ENCODE measurements at places on chromosomes 4 and X.

DNA sequence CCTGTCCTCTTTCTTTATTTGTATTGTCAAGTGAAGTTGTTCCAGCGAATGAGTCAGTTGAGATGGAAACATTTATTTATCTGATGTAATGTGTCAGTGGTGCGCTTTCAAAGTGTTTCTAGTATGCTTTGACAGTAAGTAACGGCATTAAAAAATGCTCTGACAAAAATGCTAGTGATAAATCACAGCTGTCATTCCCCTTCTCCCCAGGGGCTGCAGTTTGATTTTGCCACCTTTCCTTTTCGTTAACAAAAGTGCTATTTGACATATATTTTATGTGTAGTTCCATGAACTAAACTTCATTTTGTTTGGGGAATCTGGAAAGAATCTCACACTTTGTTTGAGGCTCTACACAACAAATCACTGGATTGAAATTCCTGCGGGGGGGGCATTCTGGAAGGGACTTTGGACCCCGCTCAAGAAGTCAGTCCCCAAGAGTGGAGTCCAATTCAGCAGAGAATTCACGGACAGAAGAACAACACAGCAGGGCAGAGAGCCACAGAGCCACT is 7.6 kb upstream of the TBC1D19 start:
- no peak for DNase-seq

GRCh38 chr4:163148466-163149336 is 18.0 kb downstream of the NAF1 start:
- no peak for DNase-seq

DNA sequence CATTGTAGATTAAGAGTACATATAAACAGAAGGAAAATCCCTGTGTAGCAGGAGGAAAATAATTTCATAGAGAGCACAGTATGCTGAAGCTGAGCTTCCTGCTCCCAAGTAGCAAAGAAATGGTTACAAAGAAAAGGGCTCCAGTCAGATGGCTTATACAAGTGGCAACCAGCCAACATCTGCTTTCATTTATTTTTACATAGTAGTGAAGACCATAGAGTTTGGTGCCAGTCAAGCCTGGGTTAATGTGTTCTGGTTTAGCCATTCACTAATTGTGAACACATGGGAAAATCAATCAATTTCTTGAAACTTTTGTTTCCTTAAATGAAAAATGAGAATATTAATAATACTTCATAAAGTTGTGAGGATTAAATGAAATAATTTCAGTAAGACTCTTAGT is 111.3 kb upstream of the ELOVL6 start:
- no peak for DNase-seq

- no peak for DNase-seq
These were observed at the start of gene CAPN6 for GRCh38 chrX:111270339-111270738. Gene CAPN6, minus strand, starts transcription at chrX:111270483. Its CDS starts 6,547 bp downstream, at chrX:111263936.

GRCh38 chr4:118265312-118266144 is 87.3 kb downstream of the PRSS12 start:
- no peak for DNase-seq

- DNase-seq, result no peak
These were observed 5.5 kb upstream of the OPRPN start for GRCh38 chr4:70392057-70392776.
